ENCODE measurements at places on chromosomes 1 and 21.

DNA sequence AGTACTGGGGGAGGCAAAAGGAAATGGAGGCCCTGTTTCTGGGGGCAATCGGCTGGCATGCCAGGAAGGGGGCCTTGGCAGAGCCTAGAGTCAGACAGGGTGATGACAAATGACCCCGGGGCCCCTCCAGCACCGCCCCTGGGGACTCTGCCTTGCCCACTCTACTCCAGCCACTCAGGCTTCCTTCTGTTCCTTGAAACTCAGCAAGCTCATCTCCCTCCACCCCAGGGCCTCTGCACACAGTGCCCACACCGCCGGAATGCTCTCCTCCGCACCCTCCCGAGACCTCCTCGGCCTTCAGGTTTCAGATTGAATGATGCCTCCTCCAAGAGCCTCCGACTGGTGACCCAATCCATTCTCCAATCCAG, 122.5 kb upstream of the ZBTB40 start:
- no peak for DNase-seq

- DNase-seq = no peak
Observed at GRCh38 chr1:232853994-232854797, 49.0 kb downstream of the MAP10 start.

GRCh38 chr1:218411101-218411500, 66.0 kb downstream of the TGFB2 start:
- no peak for DNase-seq

- DNase-seq = no peak
Observed at GRCh38 chr1:21931171-21932093, 5.7 kb downstream of the HSPG2 start.

DNA sequence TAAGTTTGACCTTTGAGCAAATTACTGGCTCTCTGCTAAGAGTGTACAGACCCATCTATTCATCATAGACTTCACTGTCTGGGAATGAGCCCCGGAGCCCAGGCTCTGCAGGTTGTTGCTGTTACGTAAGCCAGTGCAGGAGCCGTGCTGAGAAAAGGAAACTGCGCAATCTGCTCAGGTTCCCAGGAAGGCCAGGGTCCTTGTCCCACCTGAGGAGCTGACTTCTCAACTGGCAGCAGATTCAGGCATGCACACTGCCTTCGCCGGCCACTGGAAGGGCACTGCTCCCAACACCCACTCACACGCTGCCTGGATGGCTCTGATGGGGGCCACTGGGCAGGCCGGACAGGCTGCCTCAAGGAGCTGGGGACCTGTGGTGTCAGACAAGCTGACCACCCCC, 19.5 kb downstream of the RCAN1 start:
- DNase-seq = no peak

DNA sequence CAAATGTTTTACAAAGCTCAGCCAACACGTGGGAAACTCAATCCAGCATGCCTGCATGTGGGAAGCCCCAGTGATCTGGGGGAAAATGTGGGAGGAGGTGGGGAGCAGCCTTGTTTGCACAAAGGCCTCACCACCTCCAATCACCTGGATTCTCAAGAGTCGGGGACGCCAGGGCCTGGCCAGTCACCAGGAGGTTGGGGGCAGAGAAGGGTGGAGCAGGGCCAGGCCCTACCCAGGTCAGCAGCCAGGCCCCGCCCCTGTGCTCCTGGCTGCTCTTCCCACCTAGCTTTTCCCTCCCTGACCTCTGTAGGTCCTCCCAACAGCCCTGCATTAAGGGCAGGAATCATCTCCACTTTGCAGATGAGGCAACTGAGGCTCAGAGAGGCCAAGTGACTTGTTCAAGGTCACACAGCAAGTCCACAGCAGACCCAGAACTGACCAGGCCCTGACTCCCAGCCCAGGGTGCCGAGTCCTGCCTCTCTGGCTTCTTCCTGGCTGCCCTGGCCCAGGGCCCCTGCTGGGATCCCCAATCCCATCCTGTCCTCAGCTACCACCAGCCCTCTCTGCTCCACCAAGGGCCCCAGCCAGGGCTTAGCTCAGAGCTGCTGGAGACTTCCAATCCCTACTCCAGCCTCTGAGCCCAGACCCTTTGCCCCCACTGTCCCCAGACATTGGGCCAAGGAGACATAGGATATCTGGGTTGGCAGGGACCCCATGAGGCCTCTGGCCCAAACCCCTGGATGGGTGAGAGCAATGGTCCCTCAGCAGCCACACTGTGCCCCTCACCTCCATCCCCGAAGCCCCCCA, 508.6 kb downstream of the PTPRU start:
- no peak for DNase-seq

GRCh38 chr1:22252251-22252650, 109.4 kb upstream of the WNT4 start:
- no peak for DNase-seq

GRCh38 chr1:102262994-102263393, 266.3 kb upstream of the OLFM3 start:
- DNase-seq = no peak

- no peak for DNase-seq
Observed at GRCh38 chr1:115432061-115432460, 94.0 kb upstream of the NGF start.

GRCh38 chr1:176542352-176542751, 79.4 kb downstream of the PAPPA2 start:
- DNase-seq = no peak

DNA sequence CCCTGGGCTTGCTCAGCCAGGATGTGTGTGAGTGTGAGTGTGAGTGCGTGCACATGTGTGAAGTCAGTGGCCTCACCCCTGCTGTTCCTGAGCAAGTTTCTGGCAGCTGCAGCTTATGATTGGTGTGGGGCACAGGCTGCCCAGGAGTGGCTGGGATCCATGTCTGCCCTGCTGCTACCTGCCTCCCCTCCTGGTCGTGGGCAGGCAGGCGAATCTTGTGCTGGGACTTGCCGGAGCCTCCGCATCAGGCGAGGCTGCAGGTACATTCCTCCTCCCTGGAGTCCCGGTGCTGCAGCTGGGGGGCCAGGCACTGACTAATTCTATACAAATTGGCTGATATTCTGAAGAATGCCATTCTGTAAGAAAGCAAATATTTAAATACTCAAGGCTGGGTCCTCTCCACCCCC, 85.6 kb upstream of the WNT4 start:
- no peak for DNase-seq

DNA sequence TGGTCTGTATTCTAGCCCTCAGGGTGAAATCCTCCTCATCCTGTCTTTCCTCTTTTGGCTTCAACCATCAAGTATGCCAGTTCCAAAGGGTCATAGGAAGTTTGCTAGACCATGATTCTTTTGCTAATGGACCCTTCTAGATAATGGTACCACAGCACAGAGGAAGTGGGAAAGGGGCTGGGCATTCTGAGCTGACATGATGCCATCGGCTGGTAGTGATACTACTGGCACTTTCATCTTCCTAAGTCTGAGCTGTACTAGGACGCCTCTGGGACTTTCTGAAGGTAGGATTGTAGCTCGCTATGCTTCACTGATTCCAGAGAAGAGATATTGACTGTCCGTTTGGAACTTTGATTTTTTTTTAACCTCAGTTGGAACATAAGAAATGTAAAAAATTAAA, 11.4 kb downstream of the FASLG start:
- no peak for DNase-seq

- no peak for DNase-seq
Observed at GRCh38 chr1:59752556-59753414, 62.0 kb upstream of the HOOK1 start.

DNA sequence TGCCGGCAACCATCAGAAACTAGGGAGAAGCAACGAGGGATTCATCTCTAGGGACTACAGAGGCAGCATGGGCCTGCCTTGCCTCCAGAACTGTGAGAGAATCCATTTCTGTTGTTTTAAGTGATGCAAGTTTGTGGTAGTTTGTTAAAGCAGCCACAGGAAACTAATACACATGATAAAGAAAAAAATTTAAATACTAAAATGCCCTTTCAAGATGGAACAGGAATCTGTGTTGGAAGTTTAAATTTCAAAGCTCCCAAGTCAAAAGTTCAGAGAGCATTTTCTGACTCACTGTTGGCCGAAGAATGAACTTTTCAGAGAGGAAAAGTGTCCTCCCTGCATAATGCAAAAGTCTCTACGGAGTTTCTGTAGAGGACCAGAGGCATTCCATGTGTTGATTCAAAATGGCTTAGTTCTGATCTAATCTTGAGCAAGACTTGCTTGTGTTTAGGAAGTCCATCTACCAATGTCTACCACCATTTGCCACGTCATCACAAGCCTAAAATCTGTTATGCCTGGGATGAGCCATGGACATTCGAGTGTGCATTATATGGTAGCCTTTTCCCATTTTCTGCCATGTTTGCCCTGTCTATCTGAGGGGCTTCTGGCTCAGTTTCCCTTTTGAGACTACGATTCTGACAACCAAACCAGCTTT, 22.4 kb upstream of the ARHGAP29 start:
- DNase-seq = no peak

GRCh38 chr1:59947047-59947938, 20.7 kb upstream of the CYP2J2 start:
- peak; percentile 51 for DNase-seq

DNA sequence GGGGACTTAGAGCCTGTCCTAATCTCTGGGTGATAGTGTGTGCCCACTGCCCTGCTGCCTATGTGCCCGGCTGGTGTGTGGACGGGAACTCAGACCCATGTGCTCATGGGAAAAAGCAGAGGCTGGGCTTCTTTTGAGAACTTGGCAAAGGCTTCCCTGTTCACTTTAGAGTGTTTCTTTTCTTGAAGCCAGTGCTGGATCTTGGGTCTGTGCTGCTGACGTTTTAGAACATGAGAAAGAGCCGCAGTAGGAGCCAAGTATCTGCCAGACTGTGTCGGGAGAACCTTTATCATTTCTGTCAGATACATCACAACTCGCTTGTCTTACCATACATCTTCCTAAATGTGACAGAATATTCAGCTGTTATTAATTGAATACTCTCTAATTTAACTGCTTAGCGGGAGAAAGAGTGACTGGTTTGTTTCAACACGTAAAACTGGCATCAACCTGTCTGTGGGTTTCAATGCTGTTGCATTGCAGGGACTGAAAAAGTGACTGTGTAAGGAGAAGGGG, 195.2 kb downstream of the PBX1 start:
- DNase-seq = no peak

DNA sequence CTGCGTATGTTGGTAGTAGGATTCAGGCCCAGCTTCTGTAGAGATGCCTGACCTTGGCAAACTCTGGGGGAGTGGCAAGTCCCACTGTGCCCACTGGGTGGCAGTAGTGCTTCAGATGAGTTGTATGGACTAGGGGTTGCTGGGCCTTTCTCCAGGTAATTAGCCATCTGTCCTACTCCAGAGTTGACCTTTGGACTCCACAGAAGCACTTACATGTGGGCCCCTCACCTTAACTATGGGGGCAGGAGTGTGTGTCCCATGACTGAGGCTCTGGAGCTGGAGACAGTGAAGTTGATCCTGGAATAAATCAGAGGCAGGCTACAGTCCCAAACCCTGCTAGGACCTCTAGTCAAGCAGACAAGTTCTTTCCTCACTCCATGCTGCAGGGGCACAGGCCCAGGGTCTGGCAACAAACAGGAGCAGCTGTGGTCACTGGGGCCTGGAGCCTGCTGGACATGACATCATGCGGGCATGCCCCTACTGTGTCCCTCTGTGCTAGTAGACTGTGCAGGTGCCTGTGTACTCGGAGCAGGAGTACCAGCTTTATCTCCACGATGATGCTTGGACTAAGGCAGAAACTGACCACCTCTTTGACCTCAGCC, 4.6 kb downstream of the DMAP1 start:
- DNase-seq = peak; percentile 68

DNA sequence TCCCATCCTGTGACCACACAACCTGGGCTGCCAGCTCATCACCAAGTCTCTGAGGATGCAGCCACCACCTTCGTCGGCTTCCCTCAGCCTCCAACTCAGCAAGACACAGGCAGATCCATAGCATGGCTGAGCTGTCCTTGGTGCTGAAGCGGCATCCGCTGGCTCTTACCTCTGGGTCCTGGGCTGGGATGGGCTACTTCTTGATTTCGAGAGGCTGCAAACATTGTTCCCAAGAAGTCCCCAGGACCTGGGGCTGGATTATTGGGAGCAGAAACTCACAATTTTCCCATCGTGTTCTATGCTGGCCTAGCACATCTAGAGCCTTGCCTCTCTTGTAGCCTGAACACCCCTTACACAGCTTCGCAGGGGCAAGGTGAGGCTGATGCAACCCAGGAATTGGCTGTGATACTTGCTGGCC, 24.9 kb upstream of the C1QA start:
- DNase-seq = no peak

DNA sequence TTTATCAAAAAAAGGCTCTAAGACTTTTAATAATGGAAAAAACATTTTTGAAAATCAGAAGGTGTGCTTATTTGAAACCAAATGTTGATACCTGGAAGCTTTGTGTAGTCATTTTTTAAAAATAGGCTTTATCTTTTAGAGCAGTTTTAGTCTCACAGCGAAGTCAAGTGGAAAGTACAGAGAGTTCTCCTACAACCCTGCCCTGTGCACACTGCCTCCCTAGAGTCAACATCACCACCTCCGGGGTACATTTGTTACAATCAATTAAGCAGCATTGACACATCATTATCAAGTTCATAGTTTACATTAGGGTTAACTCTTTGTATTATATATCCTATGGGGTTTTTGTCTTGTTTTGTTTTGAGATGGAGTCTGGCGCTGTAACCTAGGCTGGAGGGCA, 10.7 kb upstream of the ERO1B start:
- no peak for DNase-seq

DNA sequence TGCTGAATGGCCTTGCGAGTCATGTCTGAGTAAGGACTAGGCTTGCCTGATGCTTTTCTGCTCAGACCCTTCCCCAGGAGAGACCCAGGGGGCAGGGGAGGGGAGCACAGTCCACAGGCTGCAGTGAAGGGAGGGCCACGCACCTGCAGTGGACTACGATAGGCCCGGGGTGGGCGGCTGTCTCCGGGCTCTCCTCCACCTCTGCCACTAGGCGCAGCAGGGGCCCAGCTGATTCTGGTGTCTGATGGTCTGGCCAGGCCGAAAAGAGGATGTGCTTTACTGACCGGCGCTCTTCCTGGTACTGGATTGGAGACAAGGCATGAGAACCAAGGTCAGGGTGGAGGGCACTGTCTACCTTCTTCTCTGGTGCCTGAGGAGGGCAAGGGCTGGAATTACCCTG, 7.9 kb upstream of the ARL8A start:
- DNase-seq = no peak

DNA sequence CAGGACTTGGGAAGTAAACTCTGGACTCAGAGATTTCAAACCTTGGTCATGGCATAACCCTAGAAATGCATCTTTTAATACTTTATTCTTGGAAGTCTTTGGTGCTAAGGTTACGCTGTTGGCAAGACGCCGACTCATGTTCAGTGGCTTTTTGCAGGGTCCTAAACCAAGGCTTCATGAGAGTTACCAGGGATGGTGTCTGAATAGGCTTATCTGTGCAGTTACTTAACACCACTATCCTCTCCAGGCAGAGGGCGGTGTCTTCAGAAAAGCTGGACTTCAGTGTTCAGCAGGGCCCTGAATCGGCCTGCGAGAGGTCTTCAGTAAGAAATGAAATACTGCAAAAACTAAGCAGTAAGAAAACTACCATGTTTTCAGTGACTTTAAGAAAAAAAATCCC, 58.3 kb downstream of the SIM2 start:
- DNase-seq = no peak

GRCh38 chr1:177585302-177586220, 384.3 kb downstream of the SEC16B start:
- DNase-seq = no peak

Data from CD4-positive, alpha-beta T cell treated with Interleukin-2 at 100 ng/mL for 4 hours (primary cell).